ENCODE measurements at places on chromosomes 5 and 9.

DNA sequence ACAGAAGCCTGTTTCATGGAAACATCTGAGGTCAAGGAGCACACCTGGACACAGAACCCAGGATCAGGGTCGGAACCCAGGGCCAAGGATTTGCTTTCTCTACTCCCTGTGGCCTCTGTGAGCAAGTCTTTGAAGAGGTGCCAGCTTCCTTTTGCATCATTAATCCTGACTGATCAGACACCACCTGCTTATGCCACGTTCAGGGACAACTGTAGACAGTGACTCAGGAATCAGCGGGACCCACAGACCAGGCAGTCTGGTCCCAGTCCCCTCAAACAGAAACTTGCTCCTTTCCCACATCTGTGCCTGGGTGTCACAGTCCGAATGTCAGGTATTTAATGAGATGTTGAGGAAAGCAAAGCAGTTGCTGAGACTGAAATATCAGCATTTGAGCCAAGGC lies 154.8 kb downstream of the SGCD start:
- DNase-seq: no peak

DNA sequence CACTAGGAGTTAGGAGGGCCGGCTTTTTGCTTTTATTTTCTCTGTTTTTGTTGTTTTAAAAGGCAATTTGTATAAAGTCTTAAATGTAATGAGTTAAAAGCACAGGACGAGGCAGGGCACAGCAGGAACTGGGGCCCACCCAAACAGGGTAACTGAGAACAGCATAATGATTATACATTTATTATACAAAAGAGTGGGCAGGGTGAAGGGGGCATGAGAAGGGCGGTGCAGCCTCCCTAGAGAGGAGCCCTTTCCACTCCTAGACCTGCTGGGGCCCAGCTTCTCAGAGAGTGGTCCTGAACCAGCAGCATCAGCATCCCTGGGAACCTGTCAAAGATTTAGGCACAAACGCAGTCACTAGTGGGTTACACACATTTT lies 438.0 kb downstream of the AGTPBP1 start:
- DNase-seq: no peak

- no peak for DNase-seq
Measured at GRCh38 chr5:2451100-2451499, 300.4 kb downstream of the IRX2 start.

DNA sequence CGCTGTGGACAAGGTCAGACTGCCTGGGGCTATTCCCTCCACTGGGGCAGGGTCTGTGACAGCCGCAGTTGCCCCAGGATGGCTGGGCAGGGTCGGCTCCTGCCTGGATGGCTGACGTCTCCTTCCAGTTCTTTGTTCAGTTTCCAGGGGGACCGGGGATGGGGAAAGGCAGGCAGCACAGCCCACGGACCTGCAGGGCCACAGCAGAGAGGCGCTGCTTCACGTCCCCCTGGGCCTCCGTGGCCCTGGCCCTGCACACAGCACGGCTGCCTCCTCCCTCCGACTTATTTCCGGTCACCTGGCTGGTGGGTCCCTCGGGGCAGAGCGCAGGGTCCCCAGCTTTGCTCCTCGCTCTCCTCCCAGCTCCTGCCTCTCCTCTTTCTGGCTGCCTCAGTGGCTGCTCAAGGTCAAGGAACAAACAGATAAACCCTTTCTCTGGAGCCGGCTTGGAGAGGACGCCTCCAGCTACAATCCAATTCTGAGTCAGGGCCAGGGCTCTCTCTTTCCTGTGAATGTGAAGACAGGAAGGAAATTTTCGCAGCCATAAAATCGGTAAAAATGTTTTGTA lies 169.7 kb downstream of the C9orf50 start:
- DNase-seq: no peak

DNA sequence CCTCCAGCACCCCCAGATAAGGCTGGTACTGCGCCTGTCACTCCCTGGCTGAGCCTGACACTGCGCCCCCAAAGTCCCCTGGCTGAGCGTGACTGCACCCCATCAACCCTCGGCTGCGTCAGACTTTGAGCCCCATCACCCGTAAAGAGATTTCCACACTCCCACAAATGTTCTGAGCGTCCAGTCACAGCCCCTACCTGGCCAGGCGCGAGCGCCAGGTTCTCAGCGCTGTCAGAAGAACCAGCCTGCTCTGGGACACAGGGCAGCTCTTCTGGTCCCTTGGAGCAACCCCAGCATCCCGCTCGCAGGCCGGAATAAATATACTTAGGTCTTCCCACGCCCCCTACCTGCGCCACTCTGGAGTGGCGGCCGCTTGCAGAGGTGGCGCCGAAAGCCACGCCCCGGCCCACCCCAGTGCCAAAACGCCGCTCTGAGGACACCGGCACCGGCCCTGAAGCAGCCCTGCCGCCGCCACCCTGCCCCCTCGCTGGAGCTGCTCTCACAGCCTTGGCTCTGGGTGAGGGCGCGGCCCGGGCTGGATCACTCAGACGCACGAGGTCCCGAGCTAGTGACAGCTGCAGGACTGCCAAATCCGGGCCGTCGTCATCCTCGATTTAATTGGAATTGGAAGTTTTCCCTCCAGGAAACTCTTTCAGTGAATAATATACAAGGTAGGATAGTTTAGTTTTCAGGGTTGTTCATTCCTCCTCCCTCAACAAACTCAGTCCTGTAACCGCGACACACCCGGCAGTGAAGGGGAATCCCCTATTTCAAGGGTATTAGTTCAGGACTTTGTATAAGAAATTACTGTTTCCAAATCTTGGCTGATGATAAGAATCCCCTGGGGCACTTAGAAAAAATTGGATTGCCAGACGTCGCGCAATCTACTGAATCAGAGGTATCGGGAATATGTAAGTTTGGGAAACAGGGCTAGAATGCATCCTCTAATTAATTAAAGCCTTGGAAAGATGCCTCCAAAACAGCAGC lies 1.2 kb upstream of the CEMIP2 start:
- DNase-seq: peak; percentile 49

DNA sequence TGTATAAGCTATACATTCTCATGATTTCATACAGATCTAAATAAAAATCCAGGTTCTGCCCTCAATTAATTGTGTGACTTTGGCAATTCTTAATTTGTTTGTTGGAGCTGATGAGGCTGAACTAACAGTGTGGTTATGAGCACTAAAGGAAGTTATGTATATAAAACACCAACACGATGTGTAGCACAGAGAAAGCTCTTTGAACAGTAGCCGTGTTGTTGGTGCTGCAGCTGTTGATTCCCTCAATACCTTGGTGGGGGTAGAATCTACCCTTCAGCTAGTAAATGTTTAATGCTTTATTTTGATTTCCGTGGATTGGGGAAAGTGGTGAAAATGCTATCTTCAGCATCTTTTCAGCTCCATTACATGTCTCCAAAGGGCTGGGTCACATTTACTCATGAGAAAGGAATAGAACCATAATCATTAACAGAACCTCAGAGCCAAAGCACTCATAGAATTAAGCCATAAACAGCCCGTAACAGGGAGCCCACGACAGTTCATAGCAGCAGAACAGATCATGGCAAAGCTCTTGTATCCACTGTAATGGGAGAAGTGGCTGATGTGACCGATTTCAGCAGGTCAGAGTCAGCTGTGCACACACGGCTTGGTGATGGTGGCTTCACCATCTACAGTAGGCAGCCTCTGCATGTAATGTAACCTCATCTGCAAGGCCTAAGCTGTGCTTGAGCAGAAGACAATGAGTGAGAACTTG lies 332.7 kb downstream of the DIRAS2 start:
- DNase-seq: no peak

DNA sequence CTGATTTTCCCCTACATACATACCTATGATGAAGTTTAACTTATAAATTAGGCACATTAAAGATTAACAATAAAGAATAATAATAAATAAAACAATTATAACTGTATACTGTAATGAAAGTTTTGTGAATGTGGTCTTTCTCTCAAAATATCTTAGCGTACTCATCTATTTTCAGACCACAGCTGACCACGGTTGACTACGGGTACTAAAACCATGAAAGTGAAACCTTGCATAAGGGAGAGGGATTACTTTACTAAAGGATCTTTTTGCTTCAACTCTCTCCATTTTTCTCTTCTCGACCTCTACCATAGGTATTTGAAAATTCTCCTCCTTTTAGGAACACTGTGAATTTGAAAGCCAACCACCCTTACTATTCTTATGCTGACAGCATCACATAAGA lies 475.5 kb downstream of the CETN3 start:
- DNase-seq: no peak

DNA sequence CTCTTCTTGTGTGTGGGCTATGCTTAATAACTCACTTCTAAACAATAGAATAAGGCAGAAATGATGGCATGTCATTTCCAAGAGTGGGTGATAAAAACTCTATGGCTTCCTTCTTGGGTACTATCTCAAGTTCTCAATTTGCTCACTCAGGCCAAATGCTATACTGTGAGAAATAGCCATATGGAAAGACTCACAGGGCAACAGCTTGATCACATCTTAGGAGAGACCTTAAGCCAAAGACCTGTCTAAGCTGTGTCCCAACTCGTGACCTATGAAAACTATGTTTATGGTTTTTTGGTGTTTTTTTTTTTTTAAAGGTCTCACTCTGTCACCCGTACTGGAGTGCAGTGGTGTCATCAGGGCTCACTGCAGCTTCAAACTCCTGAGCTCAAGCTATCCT lies 2.1 kb upstream of the UIMC1 start:
- DNase-seq: no peak

DNA sequence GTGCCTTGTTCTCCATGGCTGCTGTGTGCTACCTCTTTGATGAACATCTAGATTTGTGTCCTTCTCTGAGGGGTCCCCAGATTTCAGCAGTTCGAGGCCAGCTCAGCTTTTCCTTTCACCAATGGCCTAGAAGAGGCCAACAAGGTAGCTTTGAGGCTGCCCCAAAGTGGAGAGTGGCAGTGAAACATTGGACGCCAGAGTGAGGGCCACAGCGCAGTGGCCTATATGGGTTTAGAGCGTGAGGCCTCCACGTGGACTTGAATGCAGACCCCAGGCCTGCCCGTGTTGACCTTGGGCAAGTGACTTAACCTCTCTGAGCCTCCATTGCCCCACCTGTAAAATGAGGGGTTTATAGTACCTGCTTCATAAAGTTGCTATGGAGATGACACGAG lies 11.8 kb downstream of the MYOZ3 start:
- no peak for DNase-seq

GRCh38 chr9:7509576-7510145 lies 289.9 kb downstream of the DMAC1 start:
- DNase-seq: no peak
